ENCODE measurements at places on chromosomes 11 and 22.

DNA sequence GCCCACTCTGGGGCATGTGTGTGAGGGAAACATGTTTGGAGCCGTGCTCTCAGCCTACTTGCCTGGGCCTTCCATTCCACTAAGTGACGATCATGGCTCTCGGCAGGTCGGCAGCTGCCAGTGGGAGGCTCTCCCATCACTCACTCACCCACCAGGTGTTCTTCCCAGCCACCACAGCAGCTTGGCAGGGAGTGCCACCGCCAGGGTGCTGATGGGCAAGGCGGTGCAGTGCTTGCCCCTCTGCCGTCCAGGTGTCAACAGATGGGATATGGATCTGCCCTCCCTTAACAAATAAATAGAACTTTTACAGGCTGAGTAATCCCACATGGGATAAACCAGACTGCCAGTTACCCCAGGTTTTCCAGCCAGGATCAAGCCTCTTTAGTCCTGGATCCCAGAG, 205.5 kb upstream of the TMEM45B start:
- DNase-seq: no peak

DNA sequence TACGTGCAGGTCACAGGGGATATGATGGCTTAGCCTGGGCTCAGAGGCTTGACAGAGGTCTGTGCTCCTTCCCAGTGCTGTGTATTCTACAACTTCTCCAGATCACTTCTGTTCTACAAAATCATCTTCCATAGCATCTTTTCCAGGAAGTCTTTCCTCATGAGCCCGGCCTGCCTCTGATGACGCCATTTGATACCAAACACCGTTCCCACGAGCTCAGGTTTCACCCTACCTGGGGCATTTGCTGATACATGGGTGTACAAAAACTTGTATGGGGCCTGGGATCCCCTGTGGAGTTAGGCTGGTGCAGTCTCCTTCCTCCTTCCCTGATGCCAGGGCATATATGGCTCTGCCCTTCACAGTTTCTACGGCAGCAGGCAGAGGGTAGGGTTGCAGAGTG, 78.7 kb downstream of the NECTIN1 start:
- DNase-seq: no peak

GRCh38 chr11:119100246-119100970, 1.2 kb downstream of the DPAGT1 start:
- peak; percentile 67 for DNase-seq

DNA sequence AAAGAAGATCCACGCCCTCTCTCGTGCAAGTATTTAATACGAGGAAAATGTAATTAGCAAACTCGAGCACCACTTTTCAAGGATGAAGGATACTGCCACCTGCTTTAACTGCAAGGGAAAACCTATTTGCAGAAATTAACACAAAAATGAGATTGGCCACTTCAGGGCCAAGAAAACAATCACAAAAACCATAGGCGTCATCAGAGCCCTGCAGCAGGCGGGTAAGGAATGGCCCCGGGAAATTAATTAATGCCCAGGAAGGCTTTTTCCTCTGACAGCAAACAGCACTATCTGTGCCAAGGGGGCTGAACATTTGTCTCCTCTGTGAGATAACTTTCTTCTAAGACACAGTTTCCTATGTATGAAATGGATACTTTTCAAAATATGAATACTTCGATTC, 255.7 kb downstream of the CTTN start:
- DNase-seq: no peak

GRCh38 chr11:86571273-86571948, 101.0 kb downstream of the ME3 start:
- DNase-seq: no peak

- no peak for DNase-seq
Measured at GRCh38 chr11:61495801-61496601, 12.5 kb upstream of the LRRC10B start.

- DNase-seq: no peak
Measured at GRCh38 chr22:35633520-35633919, 14.7 kb upstream of the APOL6 start.

GRCh38 chr11:8206251-8207079, 37.6 kb upstream of the RIC3 start:
- peak; percentile 16 for DNase-seq

DNA sequence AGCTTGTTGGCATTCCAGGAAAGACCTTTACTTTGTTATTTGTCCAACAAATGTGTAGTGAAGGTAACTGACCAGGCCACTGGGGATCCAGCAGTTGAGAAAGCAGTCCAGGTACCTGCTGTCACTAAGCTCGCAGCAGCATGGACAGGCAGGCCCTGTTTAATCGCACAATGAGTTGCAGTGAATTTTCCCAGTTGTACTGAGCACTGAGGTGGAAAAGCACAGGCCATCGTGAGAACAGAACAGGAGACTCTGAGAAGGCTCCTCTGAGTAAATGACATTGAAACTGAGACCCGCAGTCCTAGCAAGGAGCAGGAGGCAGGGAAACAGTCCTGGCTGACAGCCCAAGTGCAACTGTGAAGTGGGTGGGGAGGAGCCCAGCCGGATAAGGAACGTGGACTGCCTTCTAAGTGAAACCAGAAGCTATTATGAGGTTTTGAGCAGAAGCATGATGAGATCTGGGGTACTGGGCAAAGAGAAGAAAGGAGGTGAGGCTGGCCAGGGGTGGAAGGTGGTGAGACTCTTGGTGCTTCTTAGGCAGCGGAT, 39.8 kb upstream of the CDON start:
- DNase-seq: peak; percentile 79

DNA sequence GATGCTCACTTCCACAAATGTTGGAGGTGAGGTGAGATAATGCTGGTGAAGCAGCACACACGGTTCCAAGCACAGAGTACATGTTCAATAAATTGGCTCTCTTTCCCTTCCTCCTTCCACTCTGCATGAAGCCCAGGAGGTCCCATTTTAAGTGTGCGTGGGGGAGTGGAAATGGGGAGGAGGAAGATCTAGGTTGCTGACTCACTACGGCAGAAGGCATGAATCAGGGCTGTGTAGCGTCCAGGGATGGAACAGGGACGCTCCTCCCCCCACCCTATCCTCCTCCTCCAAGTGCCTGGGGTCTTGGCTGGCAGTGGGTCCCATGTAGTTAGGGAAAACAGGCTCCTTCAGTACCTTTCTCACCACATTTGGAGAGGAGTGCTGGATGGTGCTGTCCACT, 44.2 kb downstream of the TRIM66 start:
- DNase-seq: peak; percentile 4

GRCh38 chr11:21785351-21785750, 407.5 kb upstream of the ANO5 start:
- DNase-seq: no peak

- no peak for DNase-seq
Measured at GRCh38 chr22:22854466-22854865, 33.1 kb upstream of the IGLL5 start.

DNA sequence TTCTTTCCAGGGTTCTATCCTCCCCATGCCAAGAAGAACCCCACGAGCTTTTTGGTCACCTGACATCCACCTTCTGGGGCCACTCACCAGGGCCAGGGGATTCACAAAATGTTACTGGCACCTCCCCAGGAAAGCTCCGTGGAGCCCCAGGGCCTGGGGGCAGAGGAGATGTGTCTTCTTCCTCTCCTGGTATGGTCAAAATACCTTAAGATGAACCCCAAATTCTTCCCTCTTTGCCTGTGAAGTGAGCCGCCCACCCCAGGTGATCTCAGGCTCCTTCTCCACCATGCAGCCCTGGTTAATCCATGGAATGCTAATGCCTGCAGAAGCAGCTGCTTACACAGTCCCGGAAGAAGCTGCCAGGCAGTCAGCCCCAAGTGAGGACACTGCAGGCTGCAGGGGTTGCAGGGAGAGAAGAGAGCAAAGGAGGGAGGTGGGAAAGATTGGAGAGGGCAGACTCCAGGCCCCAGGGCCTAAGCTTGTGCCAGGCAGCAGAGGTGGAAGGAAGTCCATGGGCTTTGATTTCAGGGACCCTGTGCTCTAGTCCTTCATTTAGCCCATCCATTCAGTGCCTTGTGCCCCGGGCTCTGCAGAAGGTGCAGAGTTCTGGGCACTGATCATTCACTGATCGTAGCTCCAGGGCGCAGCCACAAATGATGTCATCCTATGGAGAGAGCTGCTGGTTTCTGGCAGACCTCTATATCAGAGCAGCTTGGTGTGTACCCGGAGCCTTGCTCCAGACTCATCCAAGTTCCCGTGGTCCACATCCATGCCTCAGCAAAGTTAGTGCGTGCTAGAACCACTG, 127.9 kb upstream of the NECTIN1 start:
- DNase-seq: no peak

DNA sequence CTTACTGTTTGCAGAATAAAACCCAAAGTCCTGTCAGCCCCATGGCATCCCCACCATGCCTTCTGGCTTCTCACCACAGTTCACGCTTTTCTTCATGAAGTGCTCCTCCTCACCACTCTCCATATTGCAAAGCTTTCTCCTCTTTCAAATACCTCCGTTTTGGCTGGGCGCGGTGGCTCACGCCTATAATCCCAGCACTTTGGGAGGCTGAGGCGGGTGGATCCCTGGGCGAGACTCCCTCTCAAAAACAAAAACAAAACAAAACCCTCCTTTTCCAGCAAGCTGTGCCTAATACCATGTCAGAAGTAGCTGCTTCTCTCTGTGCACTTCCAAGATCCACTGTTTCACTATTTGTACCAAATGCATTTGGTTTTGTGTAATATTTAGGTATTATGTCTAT, 6.7 kb downstream of the BACE1 start:
- DNase-seq: no peak

GRCh38 chr22:19440411-19441195, 6.9 kb downstream of the C22orf39 start:
- DNase-seq: no peak

GRCh38 chr11:95081412-95081811, 8.2 kb upstream of the ENDOD1 start:
- DNase-seq: no peak

- DNase-seq: peak; percentile 87
Measured at GRCh38 chr11:73320763-73321603, 12.9 kb downstream of the ARHGEF17 start.

DNA sequence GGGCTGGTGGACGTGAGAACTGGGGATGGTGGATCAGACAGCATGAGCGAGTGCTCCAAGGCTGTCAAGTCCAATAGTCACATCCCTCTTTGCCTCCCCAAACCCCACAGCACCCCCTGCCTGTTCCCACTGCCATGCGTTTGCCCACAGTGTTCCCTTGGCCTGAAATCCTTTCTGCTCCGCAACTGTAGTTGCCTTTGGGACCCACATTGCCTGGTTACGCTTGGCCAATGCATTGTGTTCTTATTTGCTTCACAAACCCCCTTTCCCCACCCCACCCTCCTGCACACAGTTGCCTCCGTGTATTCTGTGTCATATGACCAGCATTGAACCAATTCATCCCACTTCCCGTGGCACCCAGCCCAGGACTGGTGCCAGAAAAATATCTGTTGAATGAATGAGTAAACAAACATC, 2.1 kb upstream of the KIAA0930 start:
- no peak for DNase-seq

- DNase-seq: no peak
Measured at GRCh38 chr11:95586661-95587060, 202.9 kb downstream of the FAM76B start.

- no peak for DNase-seq
Measured at GRCh38 chr11:124176925-124177715, 6.0 kb upstream of the OR10D3 start.

- DNase-seq: peak; percentile 8
Measured at GRCh38 chr11:6925636-6926207, 504 bp upstream of the ZNF215 start.

- DNase-seq: no peak
Measured at GRCh38 chr11:39681428-39681827, 1778.0 kb downstream of the LRRC4C start.

DNA sequence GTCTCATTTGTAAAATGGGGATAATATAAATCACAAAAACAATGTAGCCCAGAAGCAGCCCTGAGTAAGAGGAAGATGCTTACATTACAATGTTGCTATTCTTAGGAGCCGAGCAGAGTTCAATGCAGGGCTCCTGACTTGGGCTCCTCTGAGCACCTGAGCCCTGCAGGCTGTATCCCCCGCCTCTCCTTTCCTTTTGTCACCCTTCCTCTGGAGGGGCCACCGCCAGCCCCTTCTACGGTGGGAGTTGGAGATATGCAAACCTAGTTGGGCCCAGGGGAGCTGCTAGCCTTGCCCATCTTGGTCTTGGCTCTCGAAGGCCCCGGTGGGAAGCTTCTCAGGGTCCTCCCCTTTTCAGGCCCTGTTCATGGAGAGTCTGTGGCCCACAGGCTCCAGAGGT, 8.4 kb upstream of the CSNK1E start:
- DNase-seq: no peak

DNA sequence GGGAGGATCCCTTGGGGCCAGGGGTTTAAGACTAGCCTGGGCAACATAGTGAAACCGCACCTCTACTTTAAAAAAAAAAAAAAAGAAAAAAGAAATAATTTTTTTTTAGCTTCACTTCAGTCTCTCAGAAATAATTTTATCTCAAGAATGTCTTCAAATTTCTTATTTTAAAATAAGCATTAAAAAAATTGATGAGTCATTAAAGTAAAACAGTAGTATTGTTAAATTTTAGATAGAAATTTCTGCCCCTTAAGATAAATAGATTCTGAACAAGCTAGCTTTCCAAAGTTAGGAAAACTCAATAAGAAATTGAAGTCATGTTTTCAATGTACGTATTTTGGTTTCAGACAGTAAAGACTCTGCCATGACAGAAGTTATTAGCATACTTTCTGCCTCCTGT, 7.7 kb upstream of the PACS1 start:
- DNase-seq: no peak

- peak; percentile 94 for DNase-seq
Measured at GRCh38 chr11:114166897-114167323, 107.4 kb downstream of the ZBTB16 start.

DNA sequence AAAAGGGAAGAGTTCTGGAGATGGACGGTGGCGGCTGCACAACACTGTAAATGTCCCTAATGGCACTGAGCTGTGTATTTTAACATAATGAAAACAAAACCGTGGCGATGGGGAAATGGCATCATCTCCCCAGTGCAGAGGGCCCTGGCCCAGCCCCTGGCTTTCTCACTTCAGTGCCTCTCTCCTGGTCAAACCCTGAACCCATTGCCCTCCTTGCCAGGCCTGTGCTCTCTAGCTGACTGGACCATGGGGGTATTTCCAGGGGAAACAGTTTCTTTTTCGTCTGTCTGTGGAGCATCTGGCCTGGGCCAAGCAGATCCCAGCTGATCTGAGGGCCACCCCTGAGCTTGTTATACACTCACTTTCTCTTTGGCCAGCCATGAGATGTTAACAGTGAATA, 17.4 kb upstream of the NAP1L4 start:
- DNase-seq: no peak

GRCh38 chr22:49446759-49447710, 380.6 kb downstream of the BRD1 start:
- DNase-seq: no peak

DNA sequence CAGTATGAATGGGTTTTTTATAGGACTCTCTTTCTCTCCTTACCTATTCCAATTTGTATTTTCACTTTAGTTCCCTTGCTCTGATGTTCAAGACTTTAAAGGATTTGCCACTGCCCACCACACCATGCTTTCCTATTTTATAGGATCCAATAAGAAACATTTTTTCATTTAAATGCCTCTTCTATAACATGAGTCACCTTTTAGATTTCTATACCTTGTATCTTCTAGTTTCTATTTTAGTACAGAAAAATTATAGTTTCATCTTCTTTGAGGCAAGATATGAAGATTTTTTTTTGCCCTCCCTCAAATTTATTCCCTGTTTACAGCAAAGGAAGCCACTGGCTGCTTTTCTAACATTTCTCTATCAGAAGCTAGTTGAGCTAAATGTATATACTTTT, 76.8 kb downstream of the ARFGAP2 start:
- no peak for DNase-seq
